ENCODE measurements at places on chromosomes 2 and 18.
A peak's percentile ranks its signal among the peaks of the same experiment; 100 is the strongest.

GRCh38 chr2:209511637-209512036 is 87.8 kb downstream of the MAP2 start:
- DNase-seq = no peak

DNA sequence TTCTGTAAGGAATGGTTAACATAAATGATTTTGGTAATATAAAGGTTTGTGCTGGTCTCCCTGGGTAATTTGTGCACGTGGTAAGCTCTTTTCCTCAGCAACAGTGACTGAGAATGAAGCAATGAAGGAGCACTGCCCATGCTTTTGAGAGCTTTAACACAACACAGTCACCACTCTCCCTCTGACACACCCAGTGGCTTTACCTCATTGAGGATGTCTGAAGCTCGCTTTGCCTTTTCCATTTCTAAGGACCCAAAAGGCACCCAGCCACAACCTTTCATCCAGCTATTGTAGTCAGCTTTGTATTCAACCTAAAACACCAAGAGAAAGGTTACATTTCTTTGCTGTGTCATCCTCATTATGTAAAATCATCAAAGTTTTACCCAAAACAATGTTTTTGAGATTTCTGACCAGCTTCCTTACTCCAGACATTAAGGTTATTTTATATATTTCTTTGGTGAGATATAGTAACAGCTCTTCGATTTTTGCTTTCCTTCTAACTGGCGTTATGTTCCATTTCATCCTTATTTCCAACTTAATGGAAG is 51.7 kb downstream of the NEB start:
- DNase-seq = no peak

- DNase-seq = peak; percentile 1
These were observed 1.1 kb upstream of the TMEFF2 start for GRCh38 chr2:192195548-192196418.

GRCh38 chr18:70732188-70732587 is 443.3 kb downstream of the SOCS6 start:
- no peak for DNase-seq

DNA sequence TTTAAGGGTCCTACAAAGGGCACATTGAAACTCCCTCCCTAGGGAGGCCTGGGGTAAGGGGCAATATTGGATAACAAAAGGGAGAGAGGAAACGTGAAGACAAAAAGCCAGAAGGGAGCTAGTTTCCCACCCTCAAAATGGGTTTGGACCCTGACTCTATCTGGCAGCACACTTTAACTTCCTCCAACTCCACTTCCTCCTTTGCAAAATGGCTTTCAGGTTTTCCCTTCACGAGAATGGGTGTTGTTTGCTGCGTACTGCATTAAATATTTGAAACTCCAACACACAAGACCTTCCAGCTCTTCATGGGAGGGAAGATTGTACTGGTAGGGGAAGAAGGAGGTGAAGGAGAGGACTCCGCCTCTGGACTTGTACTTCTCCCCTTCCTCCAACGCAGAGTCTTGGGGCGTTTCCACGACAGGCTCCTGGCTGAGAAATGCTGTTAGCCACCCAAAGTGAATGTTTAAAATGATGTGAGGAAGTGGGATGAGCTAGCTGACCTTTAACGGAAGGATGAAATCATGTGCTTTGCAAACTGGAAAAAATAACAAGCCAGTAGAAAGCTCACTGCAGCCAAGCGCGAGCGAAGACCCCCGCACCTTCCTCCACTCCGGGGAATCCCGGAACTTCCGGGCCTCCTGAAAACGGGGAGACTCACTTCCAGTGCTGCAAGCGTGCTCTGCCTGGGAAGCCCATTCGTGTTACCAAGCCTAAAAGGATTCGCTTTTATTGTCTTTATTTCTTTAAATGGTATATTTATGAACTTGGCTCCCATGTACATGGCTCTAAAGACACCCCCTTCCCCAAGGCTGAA is 85.6 kb downstream of the VIT start:
- no peak for DNase-seq

DNA sequence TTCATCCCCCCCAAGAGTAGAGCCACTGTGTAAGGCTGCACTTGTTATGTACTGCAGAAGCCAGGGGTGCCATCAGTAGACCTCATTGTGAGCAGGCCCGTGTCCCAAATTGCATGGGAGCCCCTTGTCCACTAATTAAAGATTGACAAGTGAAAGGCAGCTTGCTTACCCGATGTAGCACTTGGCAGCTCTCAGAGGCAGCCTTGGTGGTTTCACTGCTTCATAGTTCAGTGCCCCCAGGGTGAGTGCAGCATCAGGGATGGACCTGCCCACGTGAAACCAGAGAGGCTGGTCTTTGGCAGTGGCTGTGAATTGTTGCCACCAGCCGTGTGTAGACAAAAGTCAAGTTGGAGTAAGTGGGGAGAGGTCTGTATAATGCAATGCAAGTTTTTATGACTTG is 13.3 kb downstream of the TUBB6 start:
- no peak for DNase-seq

GRCh38 chr2:98006378-98006777 is 10.6 kb upstream of the TMEM131 start:
- no peak for DNase-seq

DNA sequence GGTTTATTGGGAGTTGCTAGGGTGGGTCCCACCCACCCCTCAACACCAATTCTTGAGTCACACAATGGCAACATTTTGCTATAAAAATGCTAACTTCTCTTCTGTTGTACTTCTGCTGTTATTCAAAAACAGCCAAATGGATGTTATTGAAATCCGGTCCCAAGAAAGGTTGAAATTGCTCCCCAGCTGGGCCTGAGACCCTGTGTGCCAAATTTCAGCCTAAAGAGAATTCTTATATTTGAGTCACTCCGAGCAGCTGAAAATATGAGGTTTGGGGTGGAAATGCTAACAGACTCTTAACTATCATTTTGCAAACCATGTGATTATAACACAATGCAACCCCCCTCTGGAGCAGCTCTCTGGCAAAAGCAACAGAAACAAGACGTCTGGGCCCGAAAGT is 27.0 kb upstream of the ACVR1 start:
- no peak for DNase-seq
